Stimulated activated CD4-positive, alpha-beta T cell treated with anti-CD3 and anti-CD28 coated beads, Interleukin-4, amount 100 ng/mL, for 4 hours (primary cell): ENCODE measurements at places on chromosomes 2 and 18.

- DNase-seq, result no peak
Observed at GRCh38 chr18:11728249-11728648, 39.2 kb downstream of the GNAL start.

DNA sequence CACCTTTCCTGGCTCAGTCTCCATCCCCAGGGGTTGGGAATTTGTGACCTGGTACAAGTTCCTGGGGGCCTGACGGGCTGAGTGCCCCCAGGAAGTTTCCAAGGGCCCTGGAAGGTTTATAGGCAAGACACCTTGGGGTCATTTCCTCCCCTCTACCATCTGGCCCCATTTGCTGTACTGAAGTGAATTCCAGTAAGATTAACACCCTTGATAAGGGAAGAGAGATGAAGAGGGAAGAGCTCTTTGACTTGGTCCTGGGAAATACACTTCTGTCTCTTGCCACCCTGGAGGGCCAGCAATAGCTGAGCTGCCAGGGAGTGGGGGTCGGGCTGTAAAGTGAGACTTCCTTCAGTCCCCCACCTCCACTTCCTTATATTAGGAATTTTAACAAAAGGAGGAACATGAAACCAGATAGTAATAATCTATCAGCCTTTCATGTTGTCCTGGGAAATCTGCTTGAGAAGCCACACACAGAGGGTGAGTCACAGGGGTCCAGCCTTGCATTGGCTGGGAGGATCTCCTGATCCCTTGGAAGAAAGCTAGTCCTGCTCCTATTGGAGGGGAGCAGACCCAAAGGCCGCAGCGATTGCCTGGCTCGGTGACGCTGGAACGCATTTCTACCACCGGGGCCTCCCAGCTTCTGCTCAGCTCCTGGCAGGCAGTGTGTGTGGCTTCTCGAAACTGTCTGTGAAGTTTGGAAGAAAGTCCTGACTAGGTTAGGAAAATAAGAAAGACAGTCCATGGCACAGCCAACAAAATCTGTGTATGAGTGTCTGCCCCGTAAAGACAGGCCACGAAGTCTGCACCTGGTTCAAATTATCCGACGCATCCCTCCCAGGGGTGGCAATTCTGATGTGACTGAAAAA lies 87.3 kb downstream of the ACAA2 start:
- DNase-seq, result no peak

- DNase-seq, result no peak
Observed at GRCh38 chr18:61448316-61448715, 115.1 kb downstream of the CDH20 start.

DNA sequence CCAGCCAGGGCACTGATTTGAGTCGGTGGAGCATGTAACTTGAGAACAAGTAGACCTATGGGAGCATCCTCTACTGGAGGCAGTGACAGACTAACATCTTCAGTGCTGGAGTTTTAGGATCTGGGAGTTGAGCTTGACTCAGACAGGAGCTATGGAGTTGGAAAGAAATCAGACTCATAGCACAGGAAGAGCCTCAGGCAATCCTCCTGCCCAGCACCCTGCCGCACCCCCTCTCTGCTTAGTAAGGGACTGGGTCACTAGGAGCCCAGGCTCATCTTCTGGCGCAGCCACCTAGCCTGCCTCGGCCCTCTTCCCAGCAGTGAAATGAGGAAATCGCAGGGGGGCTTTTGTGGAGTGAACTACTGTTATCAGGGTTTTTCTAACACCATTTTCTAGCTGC lies 3.6 kb downstream of the ARID5A start:
- no peak for DNase-seq

- DNase-seq, result no peak
Observed at GRCh38 chr18:78773303-78773755, 206.3 kb upstream of the SALL3 start.

DNA sequence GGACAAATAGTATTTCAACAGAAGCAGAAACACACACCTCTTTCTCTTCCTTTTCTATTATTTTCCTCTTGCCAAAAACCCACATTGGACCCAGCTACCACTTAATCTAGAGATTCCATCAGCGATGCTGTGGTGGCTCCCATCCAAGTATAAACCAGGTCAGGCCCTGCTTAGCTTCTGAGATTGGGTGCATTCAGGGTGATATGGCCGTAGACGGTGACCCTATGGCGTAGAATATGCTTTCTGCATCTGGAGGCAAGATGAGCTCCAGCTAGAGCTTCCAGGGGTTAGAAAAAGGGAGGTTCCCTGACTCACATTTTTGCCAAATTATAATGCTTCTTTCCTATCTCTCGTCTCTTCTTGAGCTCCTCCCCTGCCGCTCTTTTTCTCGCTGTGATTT lies 66.5 kb downstream of the TNP1 start:
- no peak for DNase-seq

- DNase-seq, result no peak
Observed at GRCh38 chr2:220043990-220044335, 416.5 kb downstream of the SLC4A3 start.

DNA sequence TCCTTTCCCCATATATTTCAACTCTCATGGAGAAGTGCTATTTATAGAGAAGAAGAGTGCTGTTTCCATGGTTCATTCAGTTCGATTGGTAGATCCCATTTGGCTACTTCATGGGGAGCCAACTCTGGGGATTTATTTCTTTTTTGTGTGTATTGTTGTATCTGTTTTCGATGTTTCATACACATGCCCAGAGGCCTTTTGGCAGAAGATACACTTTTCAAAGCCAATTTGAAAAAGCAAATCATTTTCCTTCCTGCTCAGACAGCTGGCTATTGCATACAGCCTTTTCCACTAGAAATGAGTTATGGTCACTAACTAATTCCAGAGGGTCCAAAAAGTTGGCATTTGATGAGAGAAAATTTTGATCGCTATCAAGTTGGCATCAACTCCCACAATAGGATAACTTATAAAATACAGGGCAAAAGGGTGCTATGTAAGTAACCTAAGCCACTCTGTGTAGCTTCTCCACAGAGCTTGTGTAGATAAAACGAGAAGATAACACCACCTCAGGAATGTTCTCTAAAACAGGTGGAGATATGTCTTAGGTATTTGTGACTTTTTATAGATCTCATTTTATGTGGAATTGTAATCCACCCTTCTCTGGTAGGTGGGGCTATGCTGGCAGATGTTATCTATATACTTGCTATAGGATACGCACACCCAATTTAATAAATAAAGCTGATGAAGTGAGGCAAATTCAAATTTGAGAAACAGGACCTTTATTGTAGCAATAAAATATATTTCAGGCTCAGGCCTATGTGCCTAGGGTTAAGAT lies 798.5 kb downstream of the SATB2 start:
- DNase-seq, result no peak

- no peak for DNase-seq
Observed at GRCh38 chr2:85231952-85232351, 95.8 kb downstream of the TGOLN2 start.

DNA sequence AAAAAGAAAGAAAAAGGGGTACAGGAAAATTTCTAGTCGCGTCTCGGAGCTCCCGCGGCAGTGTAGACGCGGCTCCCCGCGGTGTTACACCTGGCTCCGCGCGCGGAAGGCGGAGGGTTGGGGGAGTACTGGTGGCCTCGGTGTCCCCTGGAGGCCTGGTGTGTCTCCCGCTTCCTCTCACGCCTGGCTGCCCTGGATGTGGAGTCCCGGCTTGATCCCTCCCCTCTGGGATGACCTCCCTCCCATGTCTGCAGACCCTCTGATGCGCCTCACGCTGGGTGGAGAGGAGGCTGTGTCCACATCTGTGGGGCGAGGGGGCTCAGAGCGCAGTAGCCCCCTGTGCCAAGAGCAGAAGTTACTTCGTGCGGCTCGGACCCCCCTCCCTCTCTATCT lies 1.2 kb downstream of the KIF5C start:
- DNase-seq, result no peak

GRCh38 chr2:200479692-200480265 lies 30.1 kb downstream of the KCTD18 start:
- no peak for DNase-seq

DNA sequence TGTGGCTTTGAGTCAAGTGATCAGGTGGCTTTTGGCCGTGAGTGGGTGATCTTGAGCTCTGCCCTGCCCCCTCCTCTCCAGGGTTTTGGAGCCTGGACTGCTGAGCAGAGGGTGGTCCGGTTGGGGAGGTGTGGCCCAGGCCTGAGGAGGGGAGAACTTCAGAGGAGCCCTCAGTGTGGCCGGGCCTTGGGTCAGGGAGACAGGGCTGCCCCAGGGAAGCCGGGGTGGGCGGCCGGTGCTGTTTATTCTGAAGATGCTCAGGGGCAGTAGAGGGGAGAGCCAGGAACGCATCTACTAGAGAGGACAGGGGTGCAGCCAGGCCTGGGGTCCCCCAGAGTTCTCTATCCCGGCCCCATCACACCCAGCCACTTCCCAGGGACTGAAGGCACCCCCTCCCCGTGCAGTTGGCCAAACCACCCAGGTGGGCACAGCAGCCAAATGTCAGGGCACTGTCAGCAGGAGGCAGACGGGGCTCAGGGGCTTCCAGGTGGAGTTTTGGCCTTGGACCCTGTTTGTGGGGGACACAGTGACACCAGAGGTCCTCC lies 963 bp downstream of the ERFE start:
- no peak for DNase-seq

DNA sequence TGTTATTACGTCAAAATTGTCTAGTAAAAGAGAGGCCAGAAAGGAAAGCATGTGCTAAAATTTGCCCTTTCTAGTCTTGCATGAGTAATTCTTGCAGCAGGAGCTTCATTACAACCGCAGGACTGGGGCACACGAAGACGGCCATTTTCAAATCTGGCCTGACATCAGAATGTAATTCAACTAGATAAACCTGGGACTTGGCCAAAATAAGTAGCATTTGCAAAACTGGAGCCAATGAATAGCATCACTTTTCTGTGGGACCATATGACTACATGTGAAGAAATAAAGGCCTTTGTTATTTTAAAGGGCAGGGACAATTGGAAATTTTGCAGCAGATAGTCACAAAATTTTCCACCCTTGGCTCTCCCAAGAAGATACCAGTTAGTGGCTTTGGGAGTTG lies 3.0 kb upstream of the FZD7 start:
- no peak for DNase-seq

GRCh38 chr2:11281186-11281585 lies 63.2 kb downstream of the ROCK2 start:
- DNase-seq, result no peak

- DNase-seq, result no peak
Observed at GRCh38 chr2:231923010-231923344, 3.2 kb downstream of the NPPC start.

GRCh38 chr18:31097666-31098065 lies 4.6 kb downstream of the DSC2 start:
- DNase-seq, result no peak

DNA sequence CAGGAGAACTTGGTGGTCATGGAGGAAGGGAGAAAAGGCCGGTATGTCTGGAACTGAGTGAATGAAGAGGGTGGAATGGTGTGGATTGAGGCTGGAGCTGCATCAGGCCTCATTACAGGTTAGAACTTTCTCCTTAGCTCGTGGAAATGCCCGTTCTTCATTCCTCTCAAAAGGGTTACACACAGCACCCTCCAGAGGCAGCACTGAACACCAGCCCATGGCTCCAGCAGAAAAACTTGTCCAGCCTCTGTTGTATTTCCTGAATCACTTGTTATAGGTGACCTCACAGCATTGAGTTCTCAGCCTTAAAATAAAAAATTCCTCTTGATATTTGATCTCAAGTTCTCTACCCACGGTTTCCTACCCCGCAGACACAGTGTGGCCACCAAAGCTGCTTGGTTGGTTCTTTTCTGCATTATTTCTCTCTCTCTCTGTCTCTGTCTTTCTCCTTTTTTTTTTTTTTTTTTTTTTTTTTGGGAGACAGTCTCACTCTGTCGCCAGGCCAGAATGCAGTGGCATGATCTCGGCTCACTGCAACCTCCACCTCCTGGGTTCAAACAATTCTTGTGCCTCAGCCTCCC lies 89.6 kb downstream of the ITGB1BP1 start:
- DNase-seq, result peak; percentile 1

GRCh38 chr2:235618039-235618438 lies 124.2 kb downstream of the AGAP1 start:
- no peak for DNase-seq

- no peak for DNase-seq
Observed at GRCh38 chr2:64601785-64602391, 51.8 kb downstream of the SERTAD2 start.

GRCh38 chr2:240965905-240966456 lies 32.4 kb upstream of the SNED1 start:
- DNase-seq, result no peak

- DNase-seq, result no peak
Observed at GRCh38 chr2:27078267-27079194, at the start of gene EMILIN1. EMILIN1 (plus strand) TSS chr2:27078615; CDS start chr2:27079066, 451 bp downstream.

- DNase-seq, result no peak
Observed at GRCh38 chr2:73252238-73253027, 18.3 kb downstream of the CCT7 start.

- DNase-seq, result no peak
Observed at GRCh38 chr2:150526827-150527226, 39.4 kb upstream of the RND3 start.

DNA sequence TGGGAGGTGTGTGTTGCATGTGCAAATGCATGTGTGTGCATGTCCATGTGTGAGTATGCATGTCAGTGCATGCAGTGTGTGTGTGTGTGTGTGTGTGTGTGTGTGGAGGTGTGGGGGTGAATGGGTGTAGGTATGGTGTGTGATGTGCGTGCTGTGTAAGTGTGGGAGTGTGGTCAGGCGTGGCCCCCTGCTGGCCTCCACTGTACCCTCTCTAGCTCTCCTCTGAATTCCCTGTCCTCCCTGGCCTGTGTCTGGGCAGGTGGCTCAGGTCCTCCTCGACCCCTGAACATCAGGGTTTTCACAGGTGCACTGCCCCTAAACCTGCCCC lies 230.2 kb downstream of the CELF4 start:
- DNase-seq, result no peak

DNA sequence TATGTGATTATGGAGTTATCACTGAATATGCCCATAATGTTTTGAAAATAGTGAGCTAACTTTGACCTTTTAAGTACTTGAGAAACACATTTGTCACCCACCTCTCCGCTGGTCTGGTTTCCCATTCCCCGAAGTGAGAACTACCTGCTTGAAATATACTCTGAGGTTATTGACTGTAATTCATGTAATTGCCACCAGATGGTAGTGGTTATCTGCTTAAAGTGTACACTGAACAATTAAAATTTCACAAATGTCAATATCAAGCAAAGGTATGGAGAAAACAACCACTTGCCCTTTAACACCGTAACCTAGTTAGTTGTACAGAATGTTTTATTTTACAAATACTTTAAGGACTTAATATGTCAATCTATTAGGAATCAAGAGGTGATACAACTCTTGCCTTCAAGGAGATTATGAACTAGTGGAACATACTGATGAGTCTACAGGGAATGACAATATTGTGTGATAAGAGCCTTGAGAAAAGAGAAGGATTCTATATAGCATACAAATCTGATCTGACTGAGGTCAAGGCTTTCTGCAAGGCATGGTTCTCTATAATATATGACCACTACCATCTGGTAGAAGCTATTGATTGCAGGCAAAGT lies 316.8 kb upstream of the KCNH7 start:
- no peak for DNase-seq
